ENCODE measurements at places on chromosomes 2 and 18.

- peaks cover 11% of the 10 kb centered on the region for H3K36me3 ChIP-seq
- no peak overlapping the region for H3K4me3 ChIP-seq
- peaks cover 34% of the 10 kb centered on the region for H3K4me1 ChIP-seq
Observed at GRCh38 chr2:239394978-239395377, 5.8 kb downstream of the HDAC4 start.

- no peaks in the 10 kb centered on the region for H3K4me1 ChIP-seq
- peaks cover 14% of the 10 kb centered on the region for H3K27me3 ChIP-seq
- no peak for DNase-seq
Observed at GRCh38 chr2:222208010-222208690, 90.6 kb downstream of the PAX3 start.

DNA sequence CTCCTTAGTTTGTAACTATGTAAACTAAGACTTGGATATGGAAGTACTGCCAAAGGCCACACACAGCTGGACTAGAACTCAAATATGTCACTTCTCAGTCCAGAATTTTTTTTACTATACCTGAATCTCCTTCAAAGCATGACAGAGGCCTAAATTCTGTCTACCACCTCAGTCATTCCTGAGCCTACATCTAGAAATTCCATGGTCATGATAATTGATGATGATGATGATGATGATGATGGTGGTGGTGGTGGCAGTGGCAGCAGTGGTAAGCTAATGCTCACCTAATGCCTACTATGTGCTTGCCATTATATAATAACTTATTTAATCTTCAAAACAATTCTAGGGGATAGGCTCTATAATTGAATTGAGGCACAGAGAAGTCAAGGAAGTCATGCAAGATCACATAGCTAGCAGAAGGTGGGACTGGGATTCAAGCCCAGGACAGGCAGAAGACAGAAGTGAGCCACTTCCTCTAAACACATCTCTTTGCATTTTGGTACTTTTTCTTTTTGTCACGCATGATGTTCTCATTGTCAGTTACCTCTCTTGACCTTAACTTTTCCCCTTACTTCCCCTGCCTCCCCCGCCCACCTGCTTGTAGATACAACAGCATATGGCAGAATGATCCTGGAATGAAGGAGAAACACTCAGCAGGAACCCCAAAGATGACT is 539.3 kb downstream of the TNS1 start:
- no peak overlapping the region for H3K4me3 ChIP-seq
- no peaks in the 10 kb centered on the region for H3K4me1 ChIP-seq
- no peak overlapping the region for H3K27ac ChIP-seq
- no peaks in the 10 kb centered on the region for H3K36me3 ChIP-seq
- no peaks in the 10 kb centered on the region for H3K27me3 ChIP-seq
- no peak for DNase-seq

DNA sequence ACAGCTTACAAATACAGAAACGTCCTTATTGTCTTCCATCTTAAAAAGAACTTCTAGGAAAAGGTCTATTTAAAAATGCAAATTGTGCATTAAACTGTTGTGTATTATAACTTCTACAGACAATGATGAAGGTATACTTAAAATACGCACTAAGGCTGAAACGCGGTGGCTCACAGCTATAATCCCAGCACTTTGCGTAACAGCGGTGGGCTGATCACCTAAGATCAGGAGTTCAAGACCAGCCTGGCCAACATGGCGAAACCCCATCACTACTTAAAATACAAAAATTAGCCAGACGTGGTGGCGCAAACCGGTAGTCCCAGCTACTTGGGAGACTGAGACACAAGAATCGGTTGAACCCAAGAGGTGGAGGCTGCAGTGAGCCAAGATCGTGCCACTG is 4.9 kb downstream of the CUL3 start:
- H3K4me3 ChIP-seq, result peak overlapping the region; percentile 37
- H3K36me3 ChIP-seq, result peaks cover 16% of the 10 kb centered on the region
- H3K4me1 ChIP-seq, result peaks cover 62% of the 10 kb centered on the region
- DNase-seq, result no peak
- no peak overlapping the region for H3K27ac ChIP-seq

- no peak overlapping the region for H3K4me3 ChIP-seq
- no peaks in the 10 kb centered on the region for H3K4me1 ChIP-seq
- H3K36me3 ChIP-seq, result no peaks in the 10 kb centered on the region
- DNase-seq, result no peak
Observed at GRCh38 chr18:25322806-25323205, 29.2 kb downstream of the ZNF521 start.

GRCh38 chr2:108418416-108418815 is 30.6 kb upstream of the GCC2 start:
- H3K4me1 ChIP-seq, result no peaks in the 10 kb centered on the region
- no peak overlapping the region for H3K4me3 ChIP-seq
- peaks cover 3% of the 10 kb centered on the region for H3K36me3 ChIP-seq
- no peak for DNase-seq

GRCh38 chr2:26193578-26194231 is 20.8 kb downstream of the GAREM2 start:
- no peaks in the 10 kb centered on the region for H3K27me3 ChIP-seq
- H3K4me3 ChIP-seq, result peak overlapping the region; percentile 44
- DNase-seq, result no peak
- H3K27ac ChIP-seq, result no peak overlapping the region
- peaks cover 45% of the 10 kb centered on the region for H3K36me3 ChIP-seq

GRCh38 chr2:215951558-215951957 is 61.8 kb downstream of the MREG start:
- peak overlapping the region; percentile 26 for H3K27ac ChIP-seq
- H3K27me3 ChIP-seq, result no peaks in the 10 kb centered on the region
- peaks cover 7% of the 10 kb centered on the region for H3K36me3 ChIP-seq
- H3K4me3 ChIP-seq, result no peak overlapping the region

DNA sequence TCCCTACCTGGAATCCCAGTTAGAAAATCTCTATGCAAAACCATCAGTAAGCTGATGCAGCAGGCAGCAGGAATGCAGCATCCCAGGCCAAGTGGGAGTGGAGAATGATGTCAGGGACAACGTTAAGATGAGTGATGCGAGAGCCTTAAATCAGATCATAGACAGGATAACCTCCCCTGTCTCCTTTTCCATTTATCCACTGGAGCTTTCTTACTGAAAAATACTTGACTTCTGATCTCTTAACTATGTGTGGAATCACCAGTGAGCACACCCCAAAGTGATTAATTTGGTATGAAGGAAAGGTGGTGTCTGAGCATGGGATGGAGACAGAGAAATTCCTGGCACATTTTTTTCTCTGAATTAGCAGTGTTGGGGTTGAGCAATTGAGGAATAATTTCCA is 98.0 kb downstream of the RND3 start:
- no peaks in the 10 kb centered on the region for H3K36me3 ChIP-seq
- H3K27ac ChIP-seq, result no peak overlapping the region
- no peak for DNase-seq
- H3K4me3 ChIP-seq, result no peak overlapping the region
- no peaks in the 10 kb centered on the region for H3K27me3 ChIP-seq

- no peak overlapping the region for H3K4me3 ChIP-seq
- no peak overlapping the region for H3K27ac ChIP-seq
- H3K27me3 ChIP-seq, result no peaks in the 10 kb centered on the region
- no peaks in the 10 kb centered on the region for H3K4me1 ChIP-seq
Observed at GRCh38 chr2:164847981-164848741, 6.5 kb upstream of the COBLL1 start.

- H3K27ac ChIP-seq, result peak overlapping the region; percentile 75
- no peak for DNase-seq
- H3K36me3 ChIP-seq, result peaks cover 8% of the 10 kb centered on the region
Observed at GRCh38 chr18:21741562-21742314, 1.1 kb downstream of the MIB1 start.

- no peak overlapping the region for H3K27ac ChIP-seq
- no peaks in the 10 kb centered on the region for H3K4me1 ChIP-seq
- DNase-seq, result no peak
- peaks cover 2% of the 10 kb centered on the region for H3K36me3 ChIP-seq
- H3K27me3 ChIP-seq, result no peaks in the 10 kb centered on the region
- H3K4me3 ChIP-seq, result no peak overlapping the region
Observed at GRCh38 chr18:54389143-54389505, 31.4 kb downstream of the C18orf54 start.

- no peaks in the 10 kb centered on the region for H3K27me3 ChIP-seq
- no peak for DNase-seq
- no peaks in the 10 kb centered on the region for H3K36me3 ChIP-seq
- H3K4me1 ChIP-seq, result no peaks in the 10 kb centered on the region
- no peak overlapping the region for H3K4me3 ChIP-seq
- no peak overlapping the region for H3K27ac ChIP-seq
Observed at GRCh38 chr2:5372141-5372540, 320.0 kb upstream of the SOX11 start.

- H3K4me3 ChIP-seq, result no peak overlapping the region
- no peak overlapping the region for H3K27ac ChIP-seq
- H3K4me1 ChIP-seq, result no peaks in the 10 kb centered on the region
- H3K27me3 ChIP-seq, result peaks cover 8% of the 10 kb centered on the region
Observed at GRCh38 chr2:129376426-129377077, 602.9 kb upstream of the RAB6C start.

DNA sequence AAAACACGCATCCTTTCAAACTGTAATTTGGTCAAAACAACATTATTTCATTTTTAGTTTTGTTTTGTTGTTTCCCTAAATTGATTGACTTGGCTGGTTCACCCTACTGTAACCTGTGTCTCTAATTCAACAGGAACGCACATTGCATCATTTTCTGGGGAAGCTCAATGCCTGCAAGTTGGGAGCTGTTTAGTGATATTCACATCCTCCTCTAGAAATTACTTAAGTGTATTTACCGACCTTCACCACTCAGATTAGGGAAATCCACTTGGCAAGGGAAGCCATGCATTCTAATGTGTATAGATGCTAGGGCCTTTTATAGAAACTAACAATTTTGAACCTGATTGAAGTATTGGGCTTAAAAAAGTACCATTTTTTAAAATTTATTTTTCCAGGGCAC is 7.3 kb upstream of the TPO start:
- no peak for DNase-seq
- no peaks in the 10 kb centered on the region for H3K4me1 ChIP-seq
- no peak overlapping the region for H3K4me3 ChIP-seq
- H3K36me3 ChIP-seq, result no peaks in the 10 kb centered on the region

- H3K4me1 ChIP-seq, result peaks cover 6% of the 10 kb centered on the region
- H3K27ac ChIP-seq, result no peak overlapping the region
- no peaks in the 10 kb centered on the region for H3K36me3 ChIP-seq
- no peak overlapping the region for H3K4me3 ChIP-seq
Observed at GRCh38 chr2:18922276-18922675, 332.9 kb upstream of the NT5C1B start.

DNA sequence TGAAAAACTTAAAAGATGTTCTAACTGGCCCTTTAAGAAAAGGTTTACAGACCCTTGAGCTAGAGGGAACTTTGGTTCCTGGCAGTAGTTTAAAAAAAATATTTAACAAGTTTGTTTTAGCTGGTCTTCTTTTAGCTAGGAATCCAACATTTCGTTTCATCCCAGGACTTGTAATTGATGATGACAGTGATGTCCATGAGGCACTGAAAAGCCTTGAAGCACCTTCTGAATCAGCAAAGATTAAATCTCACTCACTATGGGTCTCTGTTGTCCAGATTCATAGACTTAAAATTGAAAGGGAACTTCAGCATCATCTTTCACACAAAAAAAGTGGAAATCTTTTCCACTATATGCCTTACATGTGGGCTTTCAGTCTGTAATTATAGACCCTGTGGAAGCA is 102.9 kb upstream of the ETAA1 start:
- H3K36me3 ChIP-seq, result no peaks in the 10 kb centered on the region
- H3K4me1 ChIP-seq, result no peaks in the 10 kb centered on the region
- no peak overlapping the region for H3K4me3 ChIP-seq
- no peaks in the 10 kb centered on the region for H3K27me3 ChIP-seq

DNA sequence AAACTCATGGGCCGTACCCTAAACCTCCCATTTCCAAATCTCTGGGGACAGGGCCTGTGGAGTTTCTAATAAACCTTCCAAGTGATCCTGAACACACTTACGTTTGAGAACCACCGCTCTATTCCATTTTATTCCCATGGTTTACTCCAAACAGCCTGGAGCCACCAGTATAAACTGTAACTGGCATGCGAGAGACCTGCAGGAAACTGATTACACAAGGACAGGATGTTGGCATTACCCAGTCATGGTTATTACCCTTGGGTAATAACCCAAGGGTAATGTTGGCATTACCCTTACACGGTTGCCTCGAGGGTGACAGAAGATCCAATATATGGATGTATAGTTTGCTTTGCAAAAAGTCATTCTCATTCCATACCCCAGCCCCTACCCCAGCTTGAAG is 37.0 kb upstream of the YPEL5 start:
- H3K4me1 ChIP-seq, result no peaks in the 10 kb centered on the region
- H3K27me3 ChIP-seq, result peaks cover under 1% of the 10 kb centered on the region
- H3K27ac ChIP-seq, result no peak overlapping the region

DNA sequence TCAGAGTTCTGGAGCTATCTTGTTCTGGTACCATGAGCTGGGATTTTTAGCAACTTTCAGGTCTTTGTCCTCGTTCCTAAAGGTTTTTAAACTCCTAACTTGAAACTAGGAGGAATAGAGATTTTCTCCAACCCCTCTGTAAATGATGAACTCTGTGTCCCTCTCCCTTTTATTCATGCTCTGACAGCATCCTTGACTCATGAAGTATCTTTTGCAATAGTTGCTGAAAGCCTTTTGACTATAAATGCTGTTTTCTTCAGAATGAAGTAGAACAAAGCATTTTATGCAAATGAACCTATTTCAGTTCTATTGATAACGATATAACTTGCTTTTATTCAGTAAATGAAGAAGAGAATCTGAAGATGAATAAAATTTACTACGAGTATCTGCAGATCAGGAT is 17.0 kb upstream of the MAPRE2 start:
- H3K27me3 ChIP-seq, result no peaks in the 10 kb centered on the region
- no peak for DNase-seq
- H3K4me1 ChIP-seq, result peaks cover 2% of the 10 kb centered on the region
- no peak overlapping the region for H3K27ac ChIP-seq

- no peak for DNase-seq
- H3K27me3 ChIP-seq, result peaks cover 85% of the 10 kb centered on the region
- H3K4me3 ChIP-seq, result no peak overlapping the region
Observed at GRCh38 chr2:236656166-236656565, 86.5 kb downstream of the ACKR3 start.

GRCh38 chr2:25421820-25422411 is 80.2 kb upstream of the DNMT3A start:
- no peaks in the 10 kb centered on the region for H3K27me3 ChIP-seq
- DNase-seq, result no peak
- H3K27ac ChIP-seq, result no peak overlapping the region
- peaks cover 2% of the 10 kb centered on the region for H3K36me3 ChIP-seq
- no peak overlapping the region for H3K4me3 ChIP-seq
- no peaks in the 10 kb centered on the region for H3K4me1 ChIP-seq

DNA sequence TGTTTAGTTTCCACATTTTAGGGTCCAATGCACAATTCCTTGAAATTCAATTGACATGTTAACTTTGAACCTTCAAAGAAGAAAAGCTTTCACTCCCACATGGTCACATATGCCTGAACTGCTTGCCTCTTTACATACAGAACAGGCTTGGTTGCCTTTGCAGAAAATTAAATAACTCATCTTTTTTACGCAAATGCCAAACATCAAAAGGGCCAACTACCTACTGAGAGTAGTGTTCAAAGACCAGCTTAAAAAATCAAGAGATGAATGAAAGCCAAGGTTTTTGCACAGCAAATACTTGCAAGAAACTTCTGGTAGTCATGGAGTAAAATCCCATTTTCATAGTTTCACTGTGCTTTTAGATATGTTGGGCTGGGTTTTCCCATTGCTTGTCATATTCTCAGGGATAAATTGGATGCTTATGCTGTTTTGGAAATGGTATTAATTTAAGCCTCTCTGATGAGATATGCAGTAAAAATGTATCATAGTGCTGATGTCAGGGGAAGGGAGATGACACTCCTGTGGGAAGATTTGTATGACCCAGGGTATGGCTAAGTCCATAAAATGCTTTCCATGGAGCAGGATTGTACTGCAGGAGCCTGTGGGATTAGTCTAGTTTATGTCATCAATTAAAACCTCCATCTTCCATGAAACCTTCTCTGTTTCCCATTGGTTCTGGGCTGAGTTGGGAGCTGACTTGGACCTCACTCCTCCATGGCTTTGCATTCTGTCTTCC is 60.6 kb upstream of the DARS1 start:
- H3K27ac ChIP-seq, result peak overlapping the region; percentile 56
- no peak overlapping the region for H3K4me3 ChIP-seq
- no peaks in the 10 kb centered on the region for H3K36me3 ChIP-seq
